ENCODE measurements at places on chromosomes 16 and 17.

- DNase-seq: no peak
Observed at GRCh38 chr17:5422505-5422904, 2.5 kb downstream of the RPAIN start.

DNA sequence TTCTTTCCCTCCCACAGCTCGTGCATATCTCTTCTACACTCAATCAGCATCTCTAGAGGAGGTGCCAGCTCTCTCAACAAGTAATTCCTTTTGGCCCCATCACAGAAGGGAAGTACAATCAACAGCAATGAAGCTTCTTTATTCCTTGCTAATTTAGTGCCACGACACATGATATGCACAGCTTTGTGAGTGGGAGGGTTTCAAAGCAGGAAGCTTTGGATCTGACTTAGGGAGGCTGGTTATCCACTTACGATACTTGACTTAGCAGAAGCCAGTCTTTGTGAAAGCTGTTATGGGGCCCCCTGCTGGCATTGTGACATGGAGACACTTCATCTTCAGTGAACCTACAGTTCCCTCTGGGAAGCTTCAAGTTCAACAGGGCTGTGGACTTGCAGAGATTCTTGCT is 81.0 kb downstream of the TMEM100 start:
- no peak for DNase-seq

GRCh38 chr17:83203472-83204221 is 124.2 kb downstream of the METRNL start:
- DNase-seq: no peak

DNA sequence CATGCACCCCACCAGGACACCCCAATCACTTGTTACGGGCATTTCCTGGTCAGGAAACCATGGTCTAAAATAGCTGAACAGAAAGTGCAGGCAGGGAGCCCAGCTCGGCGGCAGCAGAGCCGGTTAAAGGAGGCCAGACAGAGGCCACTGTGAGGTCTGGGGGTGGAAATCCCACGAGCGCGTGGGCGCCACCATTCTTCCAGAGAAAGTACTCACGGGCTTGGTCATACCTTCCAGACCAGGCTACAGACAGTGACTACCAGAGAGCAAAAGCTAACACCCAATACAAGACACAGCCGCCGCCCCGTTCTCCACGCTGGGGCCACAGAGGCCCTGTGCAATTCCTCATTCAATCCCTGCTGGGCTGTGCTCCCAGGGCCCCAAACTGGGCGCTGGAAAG is 11.9 kb downstream of the CEP131 start:
- no peak for DNase-seq

All from NCI-H1048 (cell line).